ENCODE measurements at places on chromosomes 3 and 15.

GRCh38 chr3:24863215-24863614 is 368.6 kb upstream of the THRB start:
- no peak for DNase-seq

- DNase-seq: no peak
These were observed 353.2 kb upstream of the SOX2 start for GRCh38 chr3:181358562-181358961.

- no peak for DNase-seq
These were observed 28.2 kb downstream of the NBEAL2 start for GRCh38 chr3:47007482-47008233.

- DNase-seq: no peak
These were observed 78.7 kb downstream of the ITPR1 start for GRCh38 chr3:4571690-4572334.

DNA sequence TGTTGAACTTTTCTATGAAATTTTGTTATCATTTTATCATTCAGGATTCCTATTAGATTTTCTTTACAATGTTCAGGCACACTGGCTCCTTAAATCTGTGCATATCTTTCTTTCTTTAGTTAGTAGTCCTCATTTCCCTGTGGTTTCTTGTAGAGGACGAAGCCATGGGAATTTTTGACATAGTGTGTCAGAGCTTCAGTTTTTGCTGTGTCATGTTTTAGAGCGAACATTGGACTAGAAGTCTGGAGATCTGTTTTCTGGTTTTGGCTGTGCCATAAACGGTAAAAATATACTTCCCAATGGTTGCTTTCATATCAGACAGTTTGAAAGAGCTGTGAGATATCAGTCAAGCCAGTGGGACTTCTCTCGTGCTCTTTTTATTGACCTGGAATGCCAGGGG is 105.2 kb downstream of the CHCHD4 start:
- no peak for DNase-seq

- DNase-seq: no peak
These were observed 26.4 kb downstream of the GNB5 start for GRCh38 chr15:52164631-52165265.

DNA sequence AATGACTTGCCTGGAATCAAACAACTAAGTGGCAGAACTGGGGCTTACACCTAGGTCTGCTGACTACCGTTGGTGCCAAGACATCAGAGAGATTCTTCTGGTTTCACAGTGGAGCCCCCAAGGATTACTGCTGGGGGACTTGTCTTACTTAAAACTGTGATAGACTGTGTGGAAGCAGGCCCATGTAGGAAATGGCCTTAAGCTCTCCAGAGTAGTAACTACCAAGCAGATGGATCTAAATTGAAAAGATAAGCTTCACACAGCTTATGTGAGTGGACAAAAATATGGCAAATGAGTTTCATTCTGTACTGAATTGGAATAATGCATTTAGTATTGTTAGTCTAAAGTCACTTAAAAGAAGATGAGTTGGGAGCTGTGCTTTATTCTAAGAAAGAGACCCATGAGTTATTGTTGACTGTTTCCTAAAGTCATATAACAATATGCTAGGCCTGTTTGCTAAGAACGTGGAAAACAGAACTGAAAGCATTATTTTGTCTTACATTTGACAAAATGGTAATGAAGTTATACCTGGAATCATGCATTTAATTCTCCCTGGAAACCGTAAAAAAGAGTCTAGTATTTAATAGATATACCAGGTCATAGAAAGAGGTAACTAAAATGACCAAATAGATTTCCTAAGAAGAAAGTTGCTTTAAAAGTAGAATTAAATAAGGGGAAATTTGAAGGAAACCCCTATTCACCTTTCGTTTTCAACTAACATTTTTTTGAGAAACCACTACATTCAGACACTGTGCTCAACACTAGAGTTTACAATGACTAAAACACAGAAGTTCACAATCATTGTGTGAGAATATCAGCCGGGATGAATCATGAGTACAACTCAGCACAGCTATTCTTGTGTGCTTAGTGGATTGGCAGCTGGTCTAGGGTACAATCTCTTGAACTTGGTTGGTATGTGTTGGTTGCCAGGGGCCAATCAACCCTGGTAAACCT is 13.0 kb upstream of the MAPK6 start:
- no peak for DNase-seq

GRCh38 chr3:58120075-58120812 is 90.5 kb downstream of the DNASE1L3 start:
- no peak for DNase-seq

GRCh38 chr3:20125289-20125688 is 60.7 kb downstream of the SGO1 start:
- DNase-seq: no peak

DNA sequence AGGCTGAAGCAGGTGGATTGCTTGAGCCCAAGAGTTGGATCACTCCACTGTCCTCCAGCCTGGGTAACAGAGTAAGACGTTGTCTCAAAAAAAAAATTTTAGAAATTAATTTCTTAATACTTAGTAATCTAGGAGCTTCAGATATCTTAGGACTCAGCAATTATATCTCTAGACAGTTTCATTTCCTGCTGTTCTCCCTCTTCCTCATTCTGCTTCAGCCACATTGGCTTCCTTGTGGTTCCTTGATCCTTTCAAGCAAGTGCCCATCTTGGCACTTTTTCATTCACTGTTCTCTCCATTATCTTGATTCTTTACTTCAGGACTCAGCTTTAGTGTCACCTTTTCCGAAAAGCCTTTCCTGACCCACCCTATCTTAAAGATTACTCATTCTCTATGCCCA is 22.5 kb downstream of the TMEM202 start:
- no peak for DNase-seq

- no peak for DNase-seq
These were observed 960 bp downstream of the THBS1 start for GRCh38 chr15:39581793-39582285.

DNA sequence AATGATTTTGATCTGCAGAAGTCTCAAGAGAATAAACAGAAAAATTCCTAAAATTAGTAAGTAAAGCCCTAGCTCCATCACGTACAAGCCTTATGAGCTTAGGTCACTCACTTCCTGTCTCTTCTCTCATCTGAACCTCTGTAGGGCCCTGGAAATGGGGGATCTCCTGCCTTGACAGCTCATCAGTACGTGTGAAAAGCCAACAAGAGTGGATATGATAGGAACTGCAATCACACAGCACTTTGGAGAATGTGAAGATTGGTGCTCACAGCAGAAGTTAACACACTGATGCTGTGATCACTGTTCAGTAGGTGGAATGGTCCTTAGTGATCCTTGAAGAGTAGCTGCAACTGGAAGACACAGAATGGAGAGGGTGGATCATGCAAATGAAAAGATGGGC is 27.8 kb upstream of the ALDH1L1 start:
- DNase-seq: no peak

DNA sequence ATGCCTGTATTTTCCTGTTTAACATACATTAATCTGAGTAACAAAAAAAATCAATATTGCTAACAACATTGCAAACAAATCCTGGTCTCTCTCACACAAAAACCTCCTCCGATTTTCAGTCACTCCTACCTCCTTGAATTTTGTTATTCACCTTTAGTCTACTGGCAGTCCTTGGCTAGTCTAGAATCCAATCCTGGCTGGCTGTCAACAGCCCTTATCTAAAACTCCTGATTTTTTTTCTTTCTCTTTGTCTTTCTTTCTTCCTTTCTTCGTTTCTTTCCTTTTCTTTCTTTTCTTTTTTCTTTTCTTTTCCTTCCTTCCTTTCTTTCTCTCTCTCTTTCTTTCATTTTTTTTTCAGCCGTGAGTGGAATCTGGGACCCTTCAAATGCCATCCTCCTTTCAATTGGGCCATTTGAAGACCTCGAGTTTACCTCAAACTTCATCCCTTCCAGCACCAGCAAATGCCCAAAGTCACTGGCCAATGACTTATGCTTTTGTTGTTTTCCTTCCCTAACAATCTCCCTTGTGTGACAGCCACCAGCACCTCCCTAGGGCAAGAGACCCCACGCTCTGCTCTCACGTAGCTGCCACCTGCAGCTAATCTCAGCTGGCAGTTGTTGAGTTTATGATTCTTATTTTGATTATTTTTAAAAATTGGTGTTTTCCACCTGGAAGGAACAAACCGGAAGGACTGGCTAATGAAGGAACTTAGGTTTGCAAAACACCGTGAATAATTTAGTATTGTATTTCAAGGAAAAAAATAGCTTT is 6.8 kb upstream of the ONECUT1 start:
- DNase-seq: no peak

- peak; percentile 76 for DNase-seq
These were observed 28.4 kb downstream of the CCDC12 start for GRCh38 chr3:46947981-46948791.

GRCh38 chr15:59138243-59138642 is 33.3 kb downstream of the CCNB2 start:
- DNase-seq: peak; percentile 42

GRCh38 chr15:41487802-41488201 is 5.9 kb upstream of the ITPKA start:
- no peak for DNase-seq

- peak; percentile 22 for DNase-seq
These were observed 11.5 kb upstream of the SHF start for GRCh38 chr15:45199136-45199810.

GRCh38 chr3:76096836-76097588 is 311.7 kb upstream of the ZNF717 start:
- no peak for DNase-seq
